Stimulated activated CD4-positive, alpha-beta T cell treated with anti-CD3 and anti-CD28 coated beads, Interleukin-15, amount 100 ng/mL, for 1 hour (primary cell): ENCODE measurements at places on chromosomes 1 and 21.

DNA sequence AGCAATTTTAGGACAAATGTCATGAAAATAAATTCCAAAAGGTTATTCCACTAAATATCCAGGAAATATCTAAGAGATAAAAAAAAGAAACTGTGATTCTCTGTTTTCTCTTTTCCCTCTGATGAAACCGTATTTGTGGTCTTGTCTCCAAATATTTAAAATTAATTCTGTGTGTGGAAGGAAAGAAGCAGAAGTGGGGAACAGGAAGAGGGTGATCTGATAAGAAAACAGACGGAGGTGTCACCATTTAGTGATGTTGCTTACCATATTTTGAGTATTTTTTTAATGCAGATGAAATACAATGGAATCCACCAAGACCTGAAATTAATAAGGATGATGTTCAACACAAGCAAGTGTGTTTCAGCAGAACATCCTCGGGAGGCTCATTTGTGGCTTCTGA, 29.6 kb downstream of the CLCA1 start:
- no peak for DNase-seq

DNA sequence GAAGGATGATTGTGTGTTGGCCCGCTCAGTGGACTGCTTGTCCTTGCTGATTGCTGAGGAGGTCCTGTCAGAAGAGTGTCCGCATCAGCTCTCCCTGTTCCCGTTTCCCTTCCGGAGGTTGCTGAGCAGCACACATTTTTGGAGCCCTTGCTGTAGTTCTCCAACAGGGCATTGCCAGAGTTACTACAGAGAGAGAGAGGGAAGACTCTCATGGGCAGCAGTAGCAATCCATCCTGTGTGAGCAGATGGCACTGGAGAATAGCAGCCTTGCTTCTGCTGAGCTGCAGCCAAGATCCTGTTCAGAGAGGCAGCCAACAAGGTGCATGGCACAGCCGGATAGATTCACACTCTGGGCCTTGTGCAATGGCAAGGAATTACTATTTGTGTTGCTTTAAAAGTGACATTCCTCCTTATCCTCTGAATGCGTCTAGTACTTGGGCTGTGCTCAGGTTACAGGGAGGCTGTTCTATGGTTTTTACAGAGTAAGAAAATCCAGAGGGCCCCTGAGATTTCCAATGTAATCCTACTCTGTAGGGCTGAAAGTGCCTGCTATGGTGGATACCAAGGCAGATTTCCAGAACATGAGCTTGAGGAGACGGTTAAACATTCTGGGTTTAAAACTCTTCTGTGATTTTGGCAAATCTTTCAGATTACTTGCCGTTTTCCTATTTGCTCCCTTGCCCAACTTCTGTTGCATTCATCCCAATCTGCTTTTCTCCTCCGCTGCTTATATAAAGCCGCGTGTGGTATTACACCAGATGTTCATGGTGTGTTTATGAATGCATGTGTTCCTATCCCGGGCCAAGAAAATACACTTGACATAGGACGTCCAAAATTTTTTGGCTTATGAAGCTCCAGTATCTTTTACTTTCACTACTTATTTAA, 27.4 kb downstream of the AK4 start:
- DNase-seq, result no peak

DNA sequence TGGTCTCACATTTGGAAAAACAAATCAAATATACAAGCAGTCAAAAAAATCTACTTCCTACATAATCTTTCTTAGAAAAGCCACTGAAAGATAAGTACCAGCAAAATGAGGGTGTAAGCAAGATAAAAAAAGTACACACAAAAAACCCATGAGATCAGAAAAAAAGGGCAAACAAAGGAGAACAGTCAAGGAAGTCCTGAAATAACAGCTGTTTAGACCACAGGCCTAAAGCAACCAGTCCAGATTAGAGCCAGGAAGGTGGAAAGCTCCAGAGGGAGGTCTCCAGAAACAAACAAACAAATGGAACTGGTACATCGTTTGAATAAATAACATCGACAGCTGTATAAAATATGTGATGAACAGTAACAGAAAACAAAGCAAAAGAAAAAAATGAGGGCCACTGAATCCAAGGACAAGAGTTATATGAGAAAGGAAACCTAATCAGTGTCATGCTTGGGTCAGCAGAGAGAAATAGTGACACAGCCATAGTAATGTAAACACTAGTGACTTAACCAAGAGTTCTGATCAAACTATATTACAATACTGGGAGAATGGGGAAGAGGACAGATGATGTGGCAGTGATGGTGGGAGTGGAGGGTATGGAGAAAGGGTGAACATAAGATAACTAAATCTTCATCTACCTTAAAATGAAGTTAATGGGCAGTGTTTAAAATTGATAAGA, 67.5 kb downstream of the NVL start:
- no peak for DNase-seq

DNA sequence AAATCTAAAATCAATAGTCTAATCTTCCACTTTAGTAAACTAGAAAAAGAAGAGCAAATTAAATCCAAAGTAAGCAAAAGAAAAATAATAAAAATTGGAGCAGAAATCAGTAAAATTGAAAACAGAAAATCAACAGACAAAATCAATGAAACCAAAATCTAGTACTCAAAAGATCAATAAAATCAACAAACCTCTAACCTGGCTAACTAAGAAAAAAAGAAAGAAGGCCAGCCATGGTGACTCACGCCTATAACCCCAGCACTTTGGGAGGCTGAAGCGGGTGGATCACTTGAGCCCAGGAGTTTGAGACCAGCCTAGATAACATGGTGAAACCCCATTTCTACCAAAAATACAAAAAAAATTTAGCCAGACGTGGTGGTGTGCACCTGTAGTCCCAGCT, 22.8 kb downstream of the PDIK1L start:
- DNase-seq, result no peak

- no peak for DNase-seq
Measured at GRCh38 chr1:6343506-6344405, 49.8 kb downstream of the ACOT7 start.

DNA sequence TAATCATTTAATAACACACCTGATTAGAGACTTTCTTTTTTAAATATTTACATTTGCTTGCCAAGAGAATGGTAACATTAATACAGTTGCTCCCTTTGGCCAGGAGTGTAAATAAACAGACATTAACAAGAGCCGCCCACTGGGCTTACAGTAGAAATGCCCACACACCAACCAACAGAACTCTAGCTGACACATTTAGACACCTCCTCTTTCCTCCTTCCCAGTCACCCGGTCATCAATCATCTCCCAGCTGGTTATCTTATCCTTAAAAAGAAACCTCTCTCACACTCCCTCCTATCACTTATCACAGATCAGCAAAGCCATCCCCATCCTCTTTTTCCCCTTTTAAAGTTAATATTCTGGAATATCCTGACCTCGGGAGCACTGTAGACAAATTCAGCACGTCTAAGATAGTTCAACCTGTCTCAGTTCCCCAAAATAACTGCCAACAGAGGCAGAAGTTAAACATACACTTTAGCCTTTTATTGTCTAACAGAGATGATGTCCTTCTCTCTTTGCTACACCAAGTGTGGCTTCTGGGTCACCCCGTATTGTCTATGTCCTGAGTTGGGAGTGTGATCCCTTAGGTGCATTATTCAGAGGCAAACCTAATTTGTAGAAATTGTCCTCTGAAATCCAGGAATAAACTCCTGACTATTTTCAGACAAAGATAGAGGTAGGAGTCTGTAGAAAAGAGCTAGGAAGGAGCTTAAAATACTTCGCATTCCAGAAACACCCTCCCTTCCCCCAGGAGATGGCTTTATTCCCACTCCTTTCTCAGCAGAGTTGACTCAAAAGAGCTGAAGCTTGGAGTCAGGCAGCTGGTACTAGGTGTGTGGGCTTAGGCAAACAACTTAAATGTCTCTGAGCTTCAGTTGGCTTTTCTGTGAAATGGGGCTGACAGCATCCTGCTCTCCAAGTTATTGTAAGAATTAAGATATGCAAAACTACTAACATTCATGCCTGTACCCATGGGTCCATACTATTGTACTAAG, 8.8 kb downstream of the MYCL start:
- no peak for DNase-seq

DNA sequence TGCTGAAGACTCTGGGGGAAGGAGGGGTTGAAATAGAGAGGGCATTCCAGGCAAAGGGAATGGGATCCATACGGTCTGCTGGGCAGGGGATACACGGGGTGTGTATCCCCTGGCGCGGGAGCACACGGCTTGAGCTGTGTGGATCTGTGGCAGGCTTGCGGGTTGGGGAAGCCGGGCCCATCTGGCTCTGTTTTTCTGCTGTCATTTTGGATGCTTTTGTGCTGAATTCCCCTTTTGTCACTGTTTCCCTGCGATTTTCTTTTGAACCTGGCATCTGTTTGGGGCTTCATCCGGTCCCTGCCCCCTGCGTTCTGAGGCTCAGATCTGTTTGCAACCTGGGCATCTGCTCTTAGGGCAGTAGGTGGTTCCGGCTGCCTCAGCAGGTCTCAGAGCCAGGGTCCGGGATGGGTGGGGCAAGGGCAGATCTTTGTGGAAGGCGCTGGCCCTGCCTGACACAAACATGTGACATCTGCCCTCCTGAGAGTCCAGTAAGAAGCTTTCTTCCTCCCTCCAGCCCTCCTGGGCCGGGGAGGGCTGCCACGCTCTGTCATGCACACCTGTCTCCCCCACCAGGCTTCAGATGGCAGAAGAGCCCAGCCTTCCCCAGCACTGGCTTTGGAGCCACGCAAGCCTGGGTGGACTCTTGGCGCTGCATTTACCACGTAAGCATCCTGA, 84.0 kb downstream of the IGSF21 start:
- DNase-seq, result no peak

DNA sequence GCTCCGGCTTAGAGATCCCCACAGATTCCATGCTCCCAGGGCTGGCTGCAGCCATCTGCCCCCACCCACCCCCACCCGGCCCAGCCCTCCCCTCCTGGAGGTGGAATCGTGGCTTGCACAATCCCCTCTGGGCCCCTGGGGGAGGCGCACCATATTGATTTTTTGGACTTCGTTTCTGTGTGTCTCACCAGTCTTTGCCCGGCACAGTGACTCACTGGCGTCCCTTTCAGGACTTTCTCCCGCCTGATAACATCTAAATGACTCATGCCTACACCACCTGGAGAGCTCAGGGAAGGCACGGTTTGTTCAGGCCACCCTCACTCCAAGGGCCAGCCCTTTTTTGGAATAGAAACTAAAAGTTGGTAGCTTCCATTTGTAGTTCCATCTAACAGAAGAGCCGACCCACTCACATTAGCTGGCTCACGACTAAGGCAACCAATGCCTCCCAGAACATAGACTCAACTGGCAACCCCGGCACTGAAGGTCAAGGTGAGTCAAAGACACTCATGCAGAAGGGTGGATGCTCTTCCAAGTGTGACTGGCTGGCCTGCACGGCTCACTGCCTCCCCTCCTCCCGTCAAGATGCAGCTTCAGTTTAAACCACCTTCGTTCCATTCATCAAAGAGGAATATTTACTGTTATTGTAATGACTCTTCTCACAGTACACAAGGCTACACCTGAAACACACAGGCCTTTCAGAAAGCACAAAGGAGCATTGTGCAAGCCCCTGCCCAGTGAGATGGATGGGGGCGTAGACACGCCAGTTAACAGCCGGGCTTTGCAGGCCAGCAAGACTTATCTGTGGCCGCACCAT, 18.1 kb upstream of the ETS2 start:
- no peak for DNase-seq

DNA sequence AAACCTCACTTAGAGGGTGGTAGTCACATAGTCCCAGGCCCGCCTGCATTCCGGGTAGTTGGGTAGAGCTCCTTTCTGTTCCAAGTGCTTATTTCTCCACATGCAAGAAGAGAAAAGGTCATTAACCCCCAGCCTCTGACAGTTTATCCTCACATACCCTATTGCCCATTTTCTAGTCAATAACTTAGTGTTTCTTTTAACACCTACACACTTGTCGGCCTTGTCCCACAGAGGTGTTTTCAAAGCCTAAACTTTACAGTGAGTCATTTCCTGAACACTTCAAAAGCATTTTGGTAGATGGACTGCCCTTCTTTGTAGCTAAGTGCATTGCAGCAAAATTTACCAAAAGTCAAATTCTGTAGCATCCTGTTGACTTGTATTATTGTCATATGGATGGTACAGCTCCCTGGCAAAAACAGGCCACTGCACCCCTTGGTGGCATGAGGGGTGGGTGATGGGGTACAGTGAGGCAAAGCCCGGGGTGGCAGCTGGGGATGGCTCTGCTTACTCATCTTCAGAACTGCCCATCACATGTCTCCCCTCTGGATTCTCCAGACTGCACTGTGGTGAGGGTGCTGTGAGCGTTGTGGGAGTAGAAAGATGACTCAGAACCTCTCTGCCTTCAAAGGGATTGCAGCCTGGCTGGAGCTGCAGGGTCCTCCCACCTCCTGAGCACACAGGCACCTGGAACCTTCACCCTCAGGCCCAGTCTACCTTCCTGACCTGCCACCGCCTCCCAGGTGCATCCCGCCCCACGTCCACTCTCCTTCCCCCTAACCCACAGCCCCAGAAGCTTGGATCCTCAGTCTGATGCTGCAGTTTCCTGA, 45.8 kb upstream of the DMRTB1 start:
- peak; percentile 32 for DNase-seq

- no peak for DNase-seq
Measured at GRCh38 chr1:208279826-208280588, 35.8 kb upstream of the PLXNA2 start.

DNA sequence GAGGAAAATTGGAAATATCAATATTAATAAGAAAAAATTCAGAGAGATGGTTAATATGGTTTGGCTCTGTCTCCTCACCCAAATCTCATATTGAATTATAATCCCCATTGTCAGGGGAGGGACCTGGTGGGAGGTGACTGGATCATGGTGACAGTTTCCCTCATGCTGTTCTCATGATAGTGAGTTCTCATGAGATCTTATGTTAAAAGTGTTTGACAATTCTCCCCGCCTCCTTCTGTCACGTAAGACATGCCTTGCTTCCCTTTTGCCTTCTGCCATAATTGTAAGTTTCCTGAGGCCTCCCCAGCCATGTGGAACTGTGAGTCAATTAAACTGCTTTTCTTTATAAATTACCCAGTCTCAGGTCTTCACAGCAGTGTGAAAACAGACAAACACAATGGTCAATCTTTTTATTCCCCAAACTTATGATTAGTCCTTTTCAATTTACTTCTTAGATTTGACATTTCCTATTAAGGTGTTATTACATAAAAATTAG, 11.0 kb downstream of the EGLN1 start:
- no peak for DNase-seq

GRCh38 chr1:215539803-215540570, 27.1 kb upstream of the KCTD3 start:
- no peak for DNase-seq

- no peak for DNase-seq
Measured at GRCh38 chr21:8991968-8992621, 1529.3 kb upstream of the TPTE start.

DNA sequence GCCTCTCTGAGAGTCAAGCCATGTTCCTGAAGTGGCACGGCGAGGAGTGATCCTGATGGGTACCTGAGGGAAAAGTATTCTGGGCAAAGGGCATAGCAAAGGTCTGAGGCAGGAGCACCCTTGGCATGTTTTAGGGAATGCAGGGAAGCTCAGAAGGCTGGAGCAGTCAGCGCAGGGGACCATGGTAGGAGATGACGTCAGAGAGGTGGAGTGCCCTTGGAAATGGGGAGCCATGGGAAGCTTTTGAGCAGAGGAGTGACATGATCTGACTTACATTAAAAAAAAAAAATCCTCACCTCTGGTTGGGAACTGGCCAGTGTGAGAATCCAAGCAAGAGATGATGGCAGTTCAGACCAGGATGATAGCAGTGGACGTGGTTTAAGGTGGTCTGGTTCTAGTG, 37.2 kb downstream of the PDPN start:
- DNase-seq, result no peak
